Tongue (tissue), 3 donors: ENCODE measurements at places on chromosomes 13 and 19. TPM values are rescaled to one million over a fixed set of nuclear protein-coding genes. Genes with fewer than 3 reads are reported as not detected.

DNA sequence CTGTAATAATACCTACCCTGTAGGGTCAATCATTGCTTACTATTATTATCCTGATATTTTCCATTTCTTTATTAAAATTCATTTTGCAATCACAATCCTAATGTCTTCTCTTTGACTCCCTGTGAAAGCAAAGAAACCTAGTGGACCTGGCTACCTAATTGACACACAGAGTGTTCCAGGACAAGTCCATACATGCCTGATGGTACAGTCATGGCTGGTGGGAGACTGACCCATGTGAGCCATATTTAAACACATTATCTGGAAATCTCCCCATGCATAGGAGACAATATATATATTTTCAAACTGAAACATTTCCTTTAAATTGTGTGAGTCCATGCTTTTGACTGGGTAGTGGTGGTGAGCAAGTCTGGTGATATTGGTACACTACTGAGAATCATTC lies 230.6 kb upstream of the DACH1 start:
- DNase-seq = no peak

DNA sequence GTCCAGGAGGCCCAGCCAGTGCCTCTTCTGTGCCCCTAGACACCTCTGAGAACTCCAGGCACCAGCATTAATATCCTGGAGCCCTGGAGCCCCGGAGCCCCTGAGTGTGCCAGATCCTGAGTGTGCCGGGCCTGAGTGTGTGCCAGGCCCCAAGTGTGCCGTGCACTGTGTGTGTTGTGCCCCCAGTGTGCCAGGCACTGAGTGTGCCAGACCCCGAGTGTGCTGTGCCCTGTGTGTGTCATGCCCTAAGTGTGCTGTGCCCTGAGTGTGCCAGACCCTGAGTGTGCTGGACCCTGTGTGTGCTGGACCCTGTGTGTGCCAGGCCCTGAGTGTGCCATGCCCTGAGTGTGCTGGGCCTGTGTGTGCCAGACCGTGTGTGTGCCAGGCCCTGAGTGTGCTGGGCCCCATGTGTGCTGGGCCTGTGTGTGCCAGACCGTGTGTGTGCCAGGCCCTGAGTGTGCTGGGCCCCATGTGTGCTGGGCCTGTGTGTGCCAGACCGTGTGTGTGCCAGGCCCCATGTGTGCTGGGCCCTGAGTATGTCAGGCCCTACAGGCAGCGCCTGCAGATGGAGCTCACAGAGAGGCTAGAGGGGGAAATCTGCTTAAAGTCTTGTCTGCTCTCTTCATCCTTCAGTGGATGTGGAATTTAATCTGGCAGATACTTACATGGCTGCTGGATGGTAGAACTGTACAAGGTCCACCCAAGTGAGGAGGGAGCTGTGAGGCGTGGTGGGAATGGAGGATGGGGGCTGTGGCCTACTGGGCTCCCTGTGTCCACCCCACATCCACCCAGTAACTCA lies 53.9 kb downstream of the C13orf46 start:
- DNase-seq = no peak

GRCh38 chr19:33456845-33457220 lies 64.8 kb downstream of the PEPD start:
- no peak for DNase-seq

DNA sequence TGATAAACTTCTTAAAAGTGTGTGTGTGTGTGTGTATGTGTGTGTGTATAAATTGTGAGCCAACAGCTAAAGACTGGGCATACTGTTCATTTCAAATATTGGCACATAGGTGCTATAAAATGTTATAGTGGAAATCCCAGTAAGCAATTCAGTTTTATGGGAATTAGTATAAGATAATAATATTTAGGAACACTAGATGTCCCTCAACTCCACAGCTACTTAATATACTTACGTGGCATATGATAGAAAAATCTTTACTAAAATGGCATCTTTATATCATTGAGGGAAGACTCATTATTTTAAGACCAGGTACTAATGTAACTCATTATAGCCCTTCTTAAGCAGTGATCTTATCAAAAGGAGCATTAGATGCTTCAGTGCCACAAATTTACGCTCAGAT lies 266.2 kb downstream of the MAB21L1 start:
- peak; percentile 11 for DNase-seq

DNA sequence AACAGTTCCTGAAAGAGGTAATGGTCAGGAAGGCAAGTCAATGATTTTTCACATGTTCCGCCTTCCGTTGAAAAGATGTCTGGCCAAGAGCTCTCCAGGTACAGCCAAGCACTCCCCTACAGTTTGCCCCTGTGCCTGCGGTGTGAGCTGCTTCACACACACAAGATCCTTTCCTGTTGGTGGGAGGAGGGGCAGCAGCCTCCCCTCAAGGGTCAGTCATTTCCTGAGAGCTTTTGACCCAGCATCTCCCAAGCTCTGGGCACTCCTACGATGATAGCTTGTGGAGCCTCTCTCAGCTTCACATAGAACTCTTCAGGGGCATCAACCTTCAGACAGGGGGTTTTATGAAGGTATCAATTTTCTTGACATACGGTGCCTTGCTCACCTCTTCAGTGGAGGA lies 86.9 kb downstream of the DOCK9 start:
- DNase-seq = no peak

- DNase-seq = no peak
Measured at GRCh38 chr13:59259165-59260000, 904.3 kb downstream of the DIAPH3 start.

DNA sequence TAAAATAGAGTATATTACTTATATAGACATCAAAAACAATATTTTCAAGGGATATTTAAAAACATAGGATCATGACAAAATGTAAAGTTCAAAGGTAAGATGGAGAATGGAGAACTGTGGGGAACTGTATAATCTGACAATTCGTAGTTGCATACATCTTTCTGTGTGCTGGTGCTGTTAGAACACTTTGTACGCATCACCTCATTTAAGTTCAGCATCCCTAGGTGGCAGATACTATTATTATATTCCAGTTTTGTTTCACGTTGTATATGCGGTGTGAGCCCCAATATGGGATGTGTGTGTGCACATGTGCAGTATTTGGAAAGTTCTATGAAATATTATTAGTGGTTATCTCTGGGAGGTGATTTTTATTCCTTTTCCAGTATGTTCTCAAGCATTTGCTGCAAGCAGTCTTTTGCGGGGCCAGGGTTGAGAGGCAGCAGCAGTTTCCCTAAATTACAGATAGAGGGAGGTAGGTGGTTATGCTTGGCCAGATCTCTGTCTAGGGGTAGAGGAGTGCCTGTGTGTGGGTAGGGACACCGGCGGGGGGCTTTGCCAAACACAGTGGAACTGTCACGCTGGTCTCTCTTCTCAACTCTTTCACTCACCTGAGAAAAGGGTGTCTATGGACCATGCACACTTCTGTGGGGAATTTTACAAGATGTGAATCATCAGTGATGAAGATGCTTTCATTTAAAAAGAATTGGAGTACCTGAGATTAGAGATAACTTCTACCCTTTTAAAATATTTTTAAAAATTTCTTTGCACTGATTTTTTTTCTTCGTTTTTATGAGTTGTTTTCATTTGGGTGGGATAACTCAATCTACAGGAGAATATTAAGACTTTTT lies 55.6 kb upstream of the ALOX5AP start:
- DNase-seq = peak; percentile 47

DNA sequence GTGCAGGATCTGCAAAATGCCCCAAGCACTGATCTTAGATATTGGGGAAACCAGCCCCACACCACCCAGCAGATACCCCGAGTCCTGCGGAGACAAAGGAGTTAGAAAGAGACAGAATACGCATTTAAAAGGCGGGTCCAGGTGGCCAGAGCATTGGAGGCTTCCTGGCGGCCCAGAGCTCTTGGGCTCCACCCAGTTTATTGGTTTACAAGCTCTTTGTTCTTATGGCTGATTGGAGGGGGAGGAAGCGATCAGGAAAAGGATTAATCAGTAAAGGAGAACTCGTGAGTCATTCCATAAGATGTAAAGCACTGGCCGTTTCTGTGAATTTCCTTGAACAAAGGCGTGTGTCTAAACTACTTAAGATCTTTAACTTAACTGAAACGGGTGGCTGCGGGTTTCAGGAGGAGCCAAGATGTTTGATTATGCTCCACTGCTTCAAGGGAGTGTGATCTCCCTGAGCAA lies 926 bp downstream of the ZNF587 start:
- DNase-seq = peak; percentile 14

DNA sequence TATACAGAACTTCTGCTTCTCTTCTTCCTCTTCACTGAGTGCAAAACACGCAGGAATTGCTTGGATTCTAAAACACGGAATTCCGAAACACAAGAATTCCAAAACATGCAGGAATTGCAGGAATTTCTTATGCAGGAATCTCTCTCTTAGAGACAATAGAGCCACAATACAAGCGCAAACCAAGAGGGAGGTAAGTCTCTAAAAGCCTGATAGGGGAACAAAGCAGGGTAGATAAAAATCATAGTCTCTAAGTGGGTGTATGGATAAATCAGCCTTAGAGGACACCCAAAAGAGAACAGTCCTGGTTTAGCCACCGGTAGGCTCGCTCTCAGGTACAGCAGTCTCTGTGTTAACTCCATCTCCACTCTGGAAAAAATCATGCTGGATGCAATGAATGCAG lies 112.9 kb downstream of the LHFPL6 start:
- no peak for DNase-seq

DNA sequence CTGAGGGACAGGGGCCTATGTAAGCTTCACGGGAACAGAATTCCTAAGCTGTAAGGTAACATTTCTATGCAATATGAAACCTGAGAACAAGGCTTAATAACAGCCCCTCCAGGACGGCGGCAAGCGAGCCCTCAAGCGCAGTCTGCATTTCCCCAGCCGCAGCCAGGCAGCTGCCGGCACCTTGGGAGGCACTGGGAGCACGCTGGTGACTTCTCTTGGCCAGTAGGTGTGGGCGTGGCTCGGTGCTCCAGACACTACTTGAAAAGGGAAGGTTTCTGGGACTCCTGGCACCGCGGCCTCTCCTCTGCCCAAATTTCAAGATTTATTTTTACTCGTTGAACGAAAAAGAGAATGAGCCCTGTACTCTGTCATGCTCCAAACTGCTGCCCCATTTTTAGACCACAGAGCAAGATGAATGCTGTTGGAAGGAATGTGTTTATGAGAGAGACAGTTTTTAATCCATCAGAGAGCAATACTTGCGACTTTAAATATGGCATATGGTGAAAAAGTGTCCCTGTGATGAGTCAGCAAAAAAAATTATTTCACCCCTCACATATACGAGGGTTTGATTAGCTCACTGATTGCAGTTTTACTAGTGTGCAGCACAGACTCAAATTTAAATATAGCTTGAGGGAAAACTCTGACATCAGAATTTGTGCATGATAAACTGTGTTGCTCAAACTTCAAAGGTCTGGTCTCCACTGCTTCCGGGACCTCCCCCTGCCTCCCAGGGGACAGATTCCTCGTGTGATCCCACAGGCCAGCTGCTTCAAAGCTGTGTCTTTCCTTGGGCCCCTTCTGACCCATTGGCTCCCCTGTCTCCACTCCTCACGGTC lies 81.2 kb downstream of the COL4A2 start:
- DNase-seq = peak; percentile 63

DNA sequence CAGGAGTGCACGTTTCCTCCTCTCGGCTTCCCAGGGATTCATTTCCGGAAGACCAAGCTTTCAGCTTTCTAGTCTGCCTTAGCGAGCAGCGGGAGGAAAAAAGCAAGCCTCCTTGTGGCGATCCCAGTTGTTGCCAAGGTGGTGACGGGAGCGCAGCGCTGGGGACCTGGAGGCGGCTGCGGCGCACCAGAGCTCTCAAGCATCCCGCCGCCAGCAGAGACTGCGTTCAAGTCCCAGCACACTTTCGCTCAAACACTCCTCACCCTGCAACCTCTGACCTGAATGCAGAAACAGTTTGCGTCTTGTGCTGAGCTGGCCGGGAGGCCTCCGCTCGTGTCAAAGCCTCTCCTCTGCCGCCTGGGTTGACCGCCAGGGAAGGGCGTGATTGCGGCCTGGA lies 4.9 kb downstream of the GSX1 start:
- peak; percentile 14 for DNase-seq

DNA sequence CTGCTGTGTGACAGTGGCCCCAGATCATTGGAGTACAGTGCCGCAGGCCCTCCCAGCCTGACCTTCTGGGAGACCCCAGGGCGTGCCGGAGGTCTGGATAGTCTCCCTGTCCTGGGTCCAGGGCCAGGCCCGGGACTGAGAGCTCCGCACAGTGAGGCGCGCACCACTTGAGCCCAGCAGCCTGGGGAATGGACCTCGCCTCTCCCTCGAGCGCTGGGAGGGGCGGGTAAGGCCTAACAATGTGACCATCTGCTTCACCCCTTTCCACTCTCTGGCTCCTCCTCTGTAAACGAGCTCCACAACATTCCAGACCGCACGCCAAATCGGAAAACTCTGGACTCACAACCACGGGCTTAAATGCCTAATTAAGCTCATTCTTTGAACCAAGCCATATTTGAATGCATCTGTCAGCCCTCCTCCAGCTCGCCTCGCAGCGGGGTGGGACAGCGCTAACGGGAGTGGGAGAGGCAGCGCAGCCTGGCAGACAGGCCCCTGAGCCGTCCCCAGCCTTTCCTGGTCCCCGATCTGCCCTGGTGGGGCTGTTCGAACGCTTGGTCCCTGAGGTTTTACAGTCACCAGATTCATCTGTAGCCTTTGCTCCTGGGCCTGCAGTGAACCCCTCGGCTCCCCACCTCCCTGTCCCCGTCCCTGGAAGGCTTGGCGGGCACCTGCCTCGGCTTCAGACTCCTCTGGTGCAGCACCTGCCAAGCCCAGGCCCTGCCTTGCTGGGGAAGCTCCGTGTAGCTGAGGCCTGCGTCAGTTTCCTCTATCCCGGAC lies 120.7 kb upstream of the VSTM2B start:
- peak; percentile 92 for DNase-seq

The C19orf67 gene
- total RNA-seq = not detected

The SLC25A42 gene
- total RNA-seq = 10.1 TPM

The SHANK1 gene
- total RNA-seq = 6.3 TPM
